ENCODE measurements at places on chromosomes 5 and 9. TPM values are rescaled to one million over a fixed set of nuclear protein-coding genes. Genes with fewer than 3 reads are reported as not detected.

WWC1 gene
- total RNA-seq: 48.7 TPM

EDIL3 gene
- 2.4 TPM for total RNA-seq

ZNF300 gene
- total RNA-seq: 8.3 TPM

IL33 gene
- total RNA-seq: not detected

TAF1L gene
- not detected for total RNA-seq

CD72 gene
- total RNA-seq: 0.27 TPM

LCNL1 gene
- not detected for total RNA-seq

PCSK5 gene
- 2.3 TPM for total RNA-seq

C5orf52 gene
- total RNA-seq: not detected

DYNC2I2 gene
- 134 TPM for total RNA-seq

CER1 gene
- total RNA-seq: not detected

IGFBPL1 gene
- not detected for total RNA-seq

INSL6 gene
- total RNA-seq: not detected

ROPN1L gene
- not detected for total RNA-seq

FAM153A gene
- total RNA-seq: 1.4 TPM

- peak; percentile 70 for DNase-seq
These were observed 18.4 kb downstream of the LSM11 start for GRCh38 chr5:157761690-157762621.

GRCh38 chr9:102569436-102569835, 425.7 kb upstream of the CYLC2 start:
- no peak for DNase-seq

DNA sequence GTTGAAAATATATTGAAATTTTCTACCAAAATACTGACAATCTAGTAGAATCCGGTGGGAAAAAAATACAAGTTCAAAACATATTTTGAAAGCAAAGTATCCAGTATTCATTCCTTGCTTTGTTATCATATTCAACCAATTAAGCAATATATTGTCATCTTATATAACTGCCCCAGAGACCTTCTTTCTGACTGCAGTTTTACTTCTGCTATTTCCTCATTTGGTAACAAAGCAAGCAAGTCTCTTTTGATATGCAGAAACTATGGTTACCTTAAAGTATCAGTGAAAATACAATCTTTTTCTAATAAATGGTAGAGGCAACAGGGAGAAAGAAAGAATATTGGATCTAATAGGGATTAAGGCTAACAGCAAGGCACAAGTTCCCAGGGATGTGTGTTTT, 663.7 kb upstream of the MEF2C start:
- DNase-seq: no peak

GRCh38 chr9:7756088-7756487, 43.5 kb downstream of the DMAC1 start:
- DNase-seq: peak; percentile 86

DNA sequence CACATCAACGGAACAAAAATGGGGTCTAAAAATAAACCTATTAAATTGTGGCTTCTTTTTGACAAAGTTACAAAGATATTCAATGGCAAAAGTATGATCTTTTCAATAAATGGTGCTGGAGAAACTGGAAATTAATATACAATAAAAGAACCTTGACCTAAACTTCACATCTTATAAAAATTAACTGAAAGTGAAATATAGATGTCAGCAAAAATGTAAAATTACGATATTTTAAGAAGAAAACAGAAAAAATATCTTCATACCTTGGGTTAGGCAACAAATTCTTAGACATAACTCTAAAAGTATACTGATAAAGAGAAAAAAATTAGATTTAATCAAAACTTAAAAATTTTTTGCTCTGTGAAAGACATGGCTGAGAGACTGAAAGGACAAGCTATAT, 1909.5 kb upstream of the CDH9 start:
- no peak for DNase-seq

- no peak for DNase-seq
These were observed 255.6 kb upstream of the MPDZ start for GRCh38 chr9:13535141-13535540.

DNA sequence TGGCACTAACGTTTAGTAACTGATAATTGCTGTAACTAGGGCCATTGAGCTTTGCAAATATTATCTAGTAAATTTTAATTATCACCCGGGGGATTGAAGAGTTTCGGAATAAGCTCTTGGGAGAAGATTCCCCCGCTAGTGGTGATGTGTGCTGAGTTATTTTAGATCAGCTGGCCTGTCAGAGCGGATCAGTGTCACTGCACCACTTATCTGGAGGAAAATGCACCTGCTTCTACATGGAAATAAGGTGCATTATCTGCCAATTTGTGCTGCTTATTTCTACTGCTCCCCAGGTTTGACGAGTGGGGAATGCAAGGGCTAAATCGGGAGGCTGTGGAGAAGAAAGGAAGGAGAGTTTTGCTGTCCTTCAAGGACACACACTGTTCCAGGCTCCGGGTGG, 518.6 kb downstream of the TLE4 start:
- DNase-seq: no peak

- no peak for DNase-seq
These were observed 8.5 kb downstream of the PRR7 start for GRCh38 chr5:177455036-177455660.

DNA sequence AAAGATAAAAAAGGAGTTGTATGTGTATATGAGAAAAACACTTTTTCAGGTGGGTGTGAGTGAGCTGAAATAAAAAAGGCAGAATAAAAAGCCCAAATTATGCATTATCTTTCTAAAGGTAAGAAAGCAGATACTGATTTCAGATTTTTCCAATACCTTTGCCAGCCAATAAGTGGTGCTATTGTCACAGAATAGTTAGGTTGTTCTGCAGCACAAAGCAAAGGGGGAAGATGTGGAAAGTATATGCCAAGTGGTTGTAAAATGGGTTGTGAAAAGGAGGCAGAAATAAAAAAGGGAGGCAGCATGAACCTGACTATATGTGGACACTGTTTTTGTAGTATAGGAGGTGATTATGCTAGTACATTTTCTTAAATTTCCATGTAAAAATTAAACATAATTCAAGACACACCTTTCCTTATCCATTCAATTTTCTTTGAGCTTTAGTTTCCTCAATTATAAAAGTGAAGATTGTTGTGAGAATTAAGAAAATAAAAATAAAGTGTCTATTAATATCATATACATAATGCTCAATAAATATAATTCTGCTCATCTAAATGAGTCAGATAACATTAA, 106.7 kb downstream of the SMIM15 start:
- DNase-seq: peak; percentile 50

GRCh38 chr9:4010309-4010708, 289.6 kb downstream of the GLIS3 start:
- DNase-seq: no peak

- no peak for DNase-seq
These were observed 114.7 kb upstream of the CXCL14 start for GRCh38 chr5:135693371-135693955.

GRCh38 chr5:96483878-96484277, 50.8 kb upstream of the PCSK1 start:
- peak; percentile 24 for DNase-seq

- DNase-seq: no peak
These were observed 165.5 kb upstream of the EDIL3 start for GRCh38 chr5:84550222-84550621.

DNA sequence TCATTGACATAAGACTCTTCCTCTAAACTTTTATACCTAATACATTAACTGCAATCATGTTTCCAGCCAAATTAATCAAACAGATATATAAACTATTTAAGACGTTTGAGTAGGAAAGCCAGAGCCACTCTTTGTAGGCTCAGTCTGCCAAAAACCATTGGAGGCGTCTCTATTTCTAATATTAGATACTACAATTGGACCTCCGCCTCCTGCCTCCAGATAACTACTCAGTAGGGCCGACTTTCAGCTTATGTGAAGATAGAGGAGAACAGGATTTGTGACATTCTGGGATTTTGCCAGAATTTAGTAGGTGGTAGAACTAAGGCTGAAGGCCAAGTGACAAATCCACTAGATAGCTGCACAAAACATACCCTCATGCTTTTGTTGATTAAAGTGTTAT, 463.0 kb downstream of the CETN3 start:
- DNase-seq: no peak

DNA sequence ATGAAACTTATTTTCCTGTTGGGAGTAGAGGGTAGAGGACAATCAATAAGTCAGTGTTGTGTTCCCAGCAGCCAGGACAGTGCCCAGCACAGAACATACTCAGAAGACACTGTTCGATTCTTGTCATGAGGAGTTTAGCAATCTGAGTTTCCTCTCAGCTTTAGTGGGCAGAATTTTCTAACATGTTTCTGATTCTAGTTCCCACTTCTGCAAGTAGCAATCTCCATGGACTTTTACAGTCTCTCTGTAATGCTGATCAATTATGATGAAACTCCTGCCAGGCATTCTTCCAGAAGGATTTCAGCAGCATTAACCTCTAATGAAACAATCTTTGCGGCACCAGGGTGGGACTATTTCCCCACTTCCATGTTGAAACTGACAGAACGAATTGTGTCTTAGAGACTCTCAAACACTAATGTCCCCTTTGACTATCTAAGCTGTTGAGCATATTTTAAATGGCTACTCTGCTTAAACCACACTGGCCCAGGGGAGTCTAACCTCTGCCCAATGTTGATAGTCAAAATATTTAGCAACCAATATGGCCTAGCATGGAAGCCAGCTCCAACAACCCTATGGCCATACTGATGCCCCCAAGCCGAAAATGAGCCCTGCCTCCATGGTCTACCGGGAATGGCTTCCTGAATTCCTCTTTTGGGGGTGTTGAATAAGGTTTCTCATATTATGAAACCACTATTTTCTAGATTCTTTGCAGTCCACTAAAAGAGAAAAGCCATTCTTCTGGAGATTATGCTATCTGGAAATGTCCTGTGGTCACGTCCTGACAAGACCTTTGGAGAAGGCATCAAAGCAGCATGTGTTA, 484.3 kb downstream of the BNC2 start:
- no peak for DNase-seq

DNA sequence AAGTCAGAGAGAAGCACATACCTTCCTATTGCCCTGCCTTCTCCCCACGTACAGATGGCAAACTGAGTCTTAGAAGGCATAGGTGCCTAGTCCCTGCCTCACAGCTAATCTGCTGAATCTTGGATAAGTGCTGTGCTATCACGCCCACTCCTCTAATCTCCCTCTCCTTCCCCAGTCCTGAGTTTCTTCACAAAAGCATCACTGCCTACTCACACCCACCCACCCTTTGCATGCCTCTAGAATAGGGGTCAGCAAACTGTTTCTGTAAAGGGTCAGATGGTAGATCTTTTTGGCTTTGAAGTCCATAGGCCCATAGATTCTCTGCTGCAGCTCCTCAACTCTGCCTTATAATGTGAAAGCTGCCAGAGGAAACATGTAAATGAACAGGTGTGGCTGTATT, 23.2 kb upstream of the JADE2 start:
- no peak for DNase-seq

DNA sequence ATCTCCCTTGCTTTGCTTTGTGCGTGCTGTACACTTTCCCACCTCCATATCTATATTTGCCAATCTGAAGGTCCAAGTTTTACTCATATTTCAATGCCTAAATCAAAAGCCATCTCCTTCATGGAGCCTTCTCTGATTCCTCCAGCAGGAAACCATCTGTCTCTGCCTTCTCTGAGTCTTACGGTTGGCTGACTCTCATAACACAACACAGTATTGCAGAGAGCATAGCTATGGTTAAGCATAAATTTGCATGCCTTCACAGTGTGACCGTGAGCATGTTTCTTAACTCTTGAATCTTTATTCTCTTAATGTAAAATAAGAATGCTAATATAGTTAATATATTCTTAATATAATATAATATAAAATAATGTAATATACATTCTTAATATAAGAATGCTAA, 136.8 kb upstream of the PPP2R2B start:
- DNase-seq: no peak

DNA sequence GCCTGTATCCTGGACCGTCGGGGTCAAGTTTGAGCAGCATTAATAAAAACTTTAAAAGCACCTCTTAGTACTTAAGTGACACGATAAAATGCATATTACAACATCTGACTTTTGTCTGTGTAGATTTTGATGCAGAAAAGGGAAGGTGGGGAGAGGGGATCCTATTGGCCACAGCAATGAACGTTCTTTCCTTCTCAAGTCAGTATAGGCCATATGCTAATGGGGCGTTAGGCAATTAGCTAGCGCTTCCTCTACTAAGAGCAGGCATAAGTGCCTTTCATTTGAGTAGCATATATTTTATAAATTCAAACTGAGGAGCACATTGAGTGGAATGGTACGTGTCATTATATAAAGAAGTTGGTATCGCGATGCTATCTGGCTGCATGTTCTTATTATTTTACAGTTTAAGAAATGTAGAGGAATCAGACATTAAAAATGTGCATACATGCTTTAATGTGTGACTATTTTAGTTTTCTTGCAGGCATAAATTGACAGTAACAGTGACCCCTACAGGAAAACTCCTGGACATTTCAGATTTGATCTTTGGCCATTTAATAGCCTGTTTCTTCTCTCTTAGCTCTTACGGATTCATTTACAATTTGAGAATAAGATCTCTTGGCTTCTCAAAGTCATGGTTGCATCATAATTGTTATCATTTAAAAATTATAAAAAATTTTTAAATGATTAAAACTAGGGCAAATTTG, 1.1 kb upstream of the GNA14 start:
- DNase-seq: no peak

GRCh38 chr5:3709068-3709716, 113.6 kb downstream of the IRX1 start:
- DNase-seq: no peak

- no peak for DNase-seq
These were observed 56.6 kb downstream of the KCNN2 start for GRCh38 chr5:114418176-114419066.

- no peak for DNase-seq
These were observed 144.2 kb downstream of the GADD45G start for GRCh38 chr9:89748831-89749499.

DNA sequence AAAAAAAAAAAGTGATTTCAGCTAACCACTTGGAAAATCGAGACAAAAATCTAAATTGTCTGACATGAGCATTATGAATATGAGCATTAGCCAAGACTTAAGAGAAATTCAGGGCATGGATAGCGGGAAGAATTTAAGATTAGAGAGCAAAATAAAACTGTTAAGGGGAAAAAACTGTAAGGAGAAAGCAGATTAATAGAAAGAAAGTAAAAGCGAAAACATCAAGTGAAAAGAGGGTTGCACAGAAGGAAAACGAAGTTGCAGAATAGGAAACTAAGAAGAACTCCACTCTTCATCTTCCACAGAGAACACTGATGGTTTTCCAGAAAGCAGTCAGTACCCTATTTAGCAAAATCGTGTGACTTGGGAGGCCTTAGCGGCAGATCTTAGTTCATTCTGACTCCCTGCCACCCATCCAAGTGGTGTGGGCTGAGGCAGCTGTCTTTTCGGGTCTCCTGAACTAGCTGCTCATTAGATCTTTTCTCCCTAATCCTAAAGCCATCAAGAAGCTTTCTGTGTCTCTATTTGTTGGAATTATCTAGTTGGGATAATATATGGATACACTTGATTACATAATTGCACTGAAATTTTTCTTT, 3.7 kb downstream of the NIM1K start:
- DNase-seq: no peak

Measured in HT1080 (cell line).